Left colon (tissue), 2 donors: ENCODE measurements at places on chromosomes 7 and 10.

DNA sequence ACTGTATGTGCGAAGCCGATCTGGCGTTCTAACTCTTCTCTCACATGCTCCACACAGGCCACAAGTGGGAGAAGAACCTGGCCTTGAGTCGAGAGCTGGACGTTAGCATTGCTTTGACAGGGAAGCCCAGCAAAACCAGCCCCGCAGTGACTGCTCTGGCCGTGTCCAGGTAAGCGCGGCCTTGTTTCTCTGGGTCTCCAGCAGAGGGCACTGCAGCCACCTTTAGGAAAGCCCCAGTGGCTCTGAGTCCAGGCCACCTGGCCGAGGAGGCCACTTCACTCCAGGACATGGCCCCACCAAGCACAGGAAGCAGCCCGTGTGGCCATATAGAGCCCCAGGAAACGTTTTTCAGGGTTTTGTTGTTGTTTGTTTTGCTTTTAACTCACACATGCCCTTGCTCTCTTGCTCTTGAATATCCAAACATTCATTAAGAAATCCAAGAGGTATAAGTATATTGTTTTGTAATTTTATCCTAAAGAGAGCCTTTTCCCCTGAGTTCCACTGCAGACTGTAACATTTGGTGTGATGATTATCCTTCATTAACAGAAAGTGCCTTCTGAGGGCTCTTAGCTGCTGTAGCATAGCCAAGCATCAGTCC lies 41.8 kb upstream of the LRRC18 start:
- DNase-seq, result peak; percentile 48

GRCh38 chr7:151074817-151075661 lies 5.6 kb downstream of the FASTK start:
- DNase-seq, result no peak

- DNase-seq, result no peak
These were observed 5.0 kb upstream of the NDUFB2 start for GRCh38 chr7:140691376-140692045.

- DNase-seq, result no peak
These were observed 60.6 kb upstream of the UBE3C start for GRCh38 chr7:157077986-157078644.

GRCh38 chr7:116342125-116342524 lies 131.8 kb downstream of the TES start:
- DNase-seq, result no peak

DNA sequence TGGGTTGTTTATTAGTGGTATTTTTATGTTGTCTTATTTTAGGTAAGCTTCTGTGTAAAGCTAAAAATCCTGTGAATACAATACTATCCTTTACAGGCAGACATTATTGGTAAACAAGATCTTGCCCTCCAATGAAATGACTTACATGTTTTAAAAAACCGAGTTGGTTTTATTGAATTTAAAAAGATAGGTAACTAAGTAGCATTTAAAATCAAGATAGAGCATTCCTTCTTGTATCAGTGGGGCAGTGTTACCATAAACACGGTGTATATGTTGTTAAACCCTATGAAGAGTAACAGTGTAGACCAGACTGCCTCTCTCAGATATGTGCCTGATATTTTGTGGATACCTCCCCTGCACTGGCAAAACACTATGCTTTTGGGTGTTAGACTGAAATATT lies 81.0 kb downstream of the SNX10 start:
- DNase-seq, result no peak

- DNase-seq, result no peak
These were observed 557.1 kb downstream of the PTPRN2 start for GRCh38 chr7:158030566-158030965.

DNA sequence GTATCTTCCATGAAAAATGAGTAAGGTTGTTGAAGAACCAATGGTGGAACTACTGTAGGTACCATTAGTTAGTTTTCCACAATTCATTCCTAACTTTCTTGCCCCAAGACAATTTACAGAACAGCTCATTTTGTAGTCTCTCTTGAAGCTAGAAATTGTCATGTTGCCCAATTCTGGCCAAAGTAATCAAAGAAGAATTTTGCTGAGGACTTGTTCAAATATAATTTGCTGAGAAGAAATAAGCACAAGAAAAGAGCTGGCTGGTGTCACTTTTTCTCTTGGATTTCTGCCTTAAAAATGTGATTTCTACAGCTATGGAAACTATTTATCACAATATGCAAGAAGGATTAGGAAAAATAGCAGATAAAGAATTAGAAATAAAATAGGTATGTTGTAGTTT lies 199.2 kb upstream of the SEMA3A start:
- DNase-seq, result no peak

DNA sequence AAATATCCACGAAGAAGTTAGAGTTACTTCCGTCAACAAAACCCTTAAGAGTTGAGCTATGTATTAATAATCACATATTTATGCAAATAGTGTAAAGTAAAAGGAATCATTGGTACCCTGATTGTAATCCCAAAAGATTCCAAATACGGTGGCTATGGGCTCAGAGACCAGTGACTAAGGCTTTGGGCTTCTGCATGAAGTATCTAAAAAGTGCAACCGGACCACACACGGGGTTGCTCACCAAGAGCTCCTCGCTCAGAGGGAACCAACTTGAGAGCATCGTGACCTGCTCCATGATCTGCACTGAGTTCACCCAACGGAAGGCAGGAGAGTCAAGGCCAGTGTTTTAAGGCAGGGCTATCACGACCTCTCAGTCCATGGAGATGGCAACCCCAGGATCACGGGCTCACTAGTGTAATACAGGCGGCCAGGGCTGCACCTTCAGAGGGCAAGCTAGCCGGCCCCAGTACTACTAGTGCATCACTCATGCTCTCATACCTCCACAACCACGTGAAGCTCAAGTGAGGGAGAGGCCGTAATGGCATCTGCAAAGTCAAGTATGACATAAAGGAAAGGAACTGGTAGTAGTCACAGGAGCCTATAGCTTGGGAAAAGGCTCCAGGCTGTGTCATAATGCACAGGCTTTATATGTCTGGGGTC lies 77.1 kb upstream of the CAMK2B start:
- DNase-seq, result no peak

DNA sequence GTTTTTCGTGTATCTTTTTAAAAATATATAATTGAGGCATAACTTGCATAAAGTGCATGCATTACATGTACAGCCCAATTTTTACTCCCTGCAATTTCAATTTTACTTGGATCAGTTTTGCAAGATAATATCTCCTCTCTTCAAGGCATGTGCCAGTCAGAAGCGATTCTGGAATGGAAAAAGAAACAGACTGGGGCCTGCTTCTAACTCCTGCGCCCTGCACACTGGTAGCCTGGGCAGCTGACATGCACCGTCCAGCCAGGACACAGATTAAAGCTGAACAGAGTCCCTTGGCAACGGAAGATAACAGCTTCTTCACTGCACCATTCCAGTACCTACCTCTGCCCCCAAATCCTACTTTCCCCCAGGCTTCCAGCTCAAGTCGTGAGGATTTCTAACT lies 182.1 kb downstream of the FAM107B start:
- no peak for DNase-seq

DNA sequence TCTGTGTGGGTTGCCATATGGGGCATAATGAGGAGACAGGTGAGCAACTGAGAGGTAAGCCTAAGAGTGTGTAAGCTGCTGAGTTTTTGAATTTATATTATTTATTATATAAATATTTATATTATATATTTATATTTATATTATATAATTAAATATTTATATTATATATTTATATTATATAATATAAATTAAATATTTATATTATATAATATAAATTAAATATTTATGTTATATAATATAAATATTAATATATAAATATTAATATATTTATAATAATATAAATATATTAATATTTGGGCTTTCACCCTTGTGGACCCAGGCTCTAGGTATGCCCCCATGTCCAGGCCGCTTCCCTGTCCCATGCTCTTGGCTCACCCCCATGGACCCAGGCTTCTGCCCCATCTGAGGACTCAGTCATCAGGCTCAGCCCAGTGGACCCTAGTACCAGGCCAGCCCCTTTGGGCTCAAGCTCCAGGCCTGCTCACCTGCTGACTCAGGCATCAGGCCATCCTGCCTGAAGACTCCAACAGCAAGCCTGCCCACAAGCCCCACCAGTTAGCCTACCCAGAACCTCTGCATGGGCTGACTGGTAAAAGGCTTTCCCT lies 755.4 kb downstream of the SUGCT start:
- no peak for DNase-seq

DNA sequence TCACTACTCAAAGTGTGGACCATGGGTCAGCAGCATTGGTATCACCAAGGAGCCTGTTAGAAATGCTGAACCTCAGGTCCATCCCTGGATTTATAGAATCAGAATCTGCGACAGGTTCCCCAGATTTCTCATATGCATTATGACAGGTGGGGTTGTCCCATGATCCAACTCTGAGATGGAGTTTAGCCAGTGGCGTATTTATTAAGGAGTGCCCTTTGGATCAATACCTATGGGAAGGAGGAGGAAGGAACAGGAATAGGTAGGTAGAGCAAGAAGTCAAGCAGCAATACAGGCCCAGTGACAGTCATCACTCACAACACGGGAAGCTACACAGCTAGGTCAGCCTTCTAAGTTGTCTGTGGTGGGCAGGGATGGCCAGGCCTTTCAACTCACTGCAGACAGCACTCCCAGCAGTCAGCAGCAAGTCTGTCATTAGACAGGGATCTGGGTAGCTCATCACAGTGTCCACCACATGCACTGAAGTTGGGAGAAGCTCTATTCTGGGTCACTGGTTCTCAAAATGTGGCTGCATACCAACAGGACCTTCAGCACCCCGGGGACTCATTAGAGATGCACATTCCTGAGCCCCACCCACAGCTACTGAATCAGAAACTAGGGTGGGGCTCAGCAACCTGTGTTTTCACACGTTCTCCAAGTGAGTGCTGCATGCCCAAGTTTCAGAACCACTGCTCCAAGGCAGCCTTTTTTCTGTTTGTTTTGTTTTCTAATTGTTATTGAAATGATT lies 532.3 kb upstream of the GALNT17 start:
- no peak for DNase-seq

DNA sequence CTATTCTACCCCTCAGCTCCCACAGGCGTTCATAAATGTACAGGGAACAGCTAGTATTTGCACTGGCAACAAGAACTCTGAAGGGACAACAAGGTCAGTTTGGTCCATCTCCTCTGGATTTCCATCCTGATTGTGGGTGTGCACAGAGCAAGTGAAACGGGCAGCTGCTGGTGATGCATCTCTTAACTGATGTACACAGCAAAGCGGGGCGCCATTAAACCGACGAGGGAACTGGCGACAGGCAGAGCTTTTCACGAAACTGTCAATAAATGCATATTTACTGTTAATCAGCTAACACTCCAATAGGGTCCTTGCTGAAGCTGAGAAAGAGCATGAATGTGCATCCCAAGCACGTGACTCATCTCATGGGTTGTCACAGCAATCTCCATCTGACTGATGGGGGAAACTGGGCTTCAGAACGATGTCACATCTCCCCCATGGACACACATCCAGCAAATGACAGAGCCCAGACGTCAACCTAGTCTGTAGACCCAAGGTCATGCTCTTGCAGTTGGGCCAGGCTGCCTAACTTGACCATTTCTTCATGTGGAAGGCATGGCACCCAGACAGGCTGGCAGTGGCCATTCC lies 54.2 kb downstream of the FAM53B start:
- DNase-seq, result no peak

DNA sequence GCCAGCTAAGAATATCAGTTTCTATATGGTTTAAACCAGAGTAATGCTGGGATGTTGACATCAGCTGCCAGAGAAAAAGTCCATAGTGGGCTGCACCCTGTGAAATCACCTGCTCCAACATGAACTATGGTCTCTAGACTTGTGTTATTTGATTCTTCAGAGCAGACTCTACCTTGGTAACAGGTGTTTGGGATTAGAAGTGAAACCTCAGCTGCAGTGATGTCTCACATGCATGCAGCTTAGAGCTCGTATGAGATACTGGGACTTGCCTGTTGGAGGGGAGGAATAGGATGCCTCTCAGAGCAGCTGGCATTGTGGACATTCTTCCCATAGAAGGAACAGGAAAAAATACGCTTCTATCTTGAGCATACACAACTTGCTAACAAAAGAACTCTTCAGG lies 287.1 kb upstream of the CSTF2T start:
- no peak for DNase-seq

- DNase-seq, result no peak
These were observed 22.5 kb upstream of the TNKS2 start for GRCh38 chr10:91775731-91776130.

GRCh38 chr7:12385364-12385786 lies 18.3 kb downstream of the VWDE start:
- DNase-seq, result no peak

- peak; percentile 13 for DNase-seq
These were observed 190.4 kb downstream of the SKIDA1 start for GRCh38 chr10:21334891-21335696.

- DNase-seq, result peak; percentile 48
These were observed 13.1 kb downstream of the PHKG1 start for GRCh38 chr7:56079450-56080185.

DNA sequence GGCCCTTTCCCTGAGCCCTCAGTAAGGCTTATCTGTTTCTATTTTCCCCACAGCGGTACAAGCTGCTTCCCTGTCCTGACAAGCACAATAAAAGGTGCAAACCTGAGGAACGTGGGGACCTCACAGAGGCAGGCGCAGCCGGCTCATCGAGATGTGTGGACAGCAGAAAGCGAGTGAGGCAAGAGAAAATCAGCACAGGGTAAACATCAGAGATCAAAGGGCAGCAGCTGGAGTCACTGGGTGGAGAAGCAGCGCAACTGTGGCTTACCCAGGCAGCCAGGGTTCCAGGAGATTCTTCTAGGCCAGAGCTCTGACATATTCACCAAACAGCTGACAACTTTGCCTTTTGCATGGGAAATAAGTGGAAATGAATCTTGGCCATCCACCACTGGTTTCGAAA lies 212.6 kb downstream of the WDR11 start:
- DNase-seq, result peak; percentile 64

DNA sequence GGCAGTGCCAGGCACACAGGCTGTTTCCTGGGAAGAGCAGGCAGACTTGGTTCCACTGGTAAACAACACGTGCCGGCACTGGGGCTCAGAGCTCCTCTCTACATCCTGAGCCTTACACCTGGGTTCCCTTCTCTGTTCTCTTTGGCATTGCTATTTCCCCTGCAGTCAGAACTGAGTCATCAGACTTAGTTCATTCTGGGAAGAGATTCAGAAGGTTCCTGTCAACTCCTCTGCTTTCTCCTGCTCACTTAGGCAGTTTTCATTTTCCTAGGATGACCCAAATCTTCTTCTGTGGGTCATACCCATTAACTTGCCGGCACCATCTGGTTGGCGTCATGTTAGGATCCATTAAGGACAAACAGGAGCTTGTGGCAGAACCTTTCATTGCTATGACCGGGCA lies 33.4 kb upstream of the LRRC18 start:
- DNase-seq, result no peak

- DNase-seq, result no peak
These were observed 53.4 kb downstream of the COL17A1 start for GRCh38 chr10:104032144-104032775.

GRCh38 chr7:151930695-151931094 lies 25.6 kb upstream of the GALNTL5 start:
- DNase-seq, result no peak

- no peak for DNase-seq
These were observed 94.8 kb upstream of the HDAC9 start for GRCh38 chr7:18400726-18401125.

GRCh38 chr10:32471232-32471631 lies 25.3 kb downstream of the CCDC7 start:
- DNase-seq, result no peak

- DNase-seq, result no peak
These were observed 56.0 kb upstream of the CYP2C18 start for GRCh38 chr10:94627511-94627910.

GRCh38 chr10:128866551-128866950 lies 600.5 kb upstream of the MGMT start:
- no peak for DNase-seq
